ENCODE measurements at places on chromosomes 7 and 10. TPM values are rescaled to one million over a fixed set of nuclear protein-coding genes. Genes with fewer than 3 reads are reported as not detected.

MEST gene
- total RNA-seq: 156 TPM

DNAJC12 gene
- total RNA-seq: 0.72 TPM

WNT16 gene
- total RNA-seq: 0.65 TPM

AGR3 gene
- not detected for total RNA-seq

- H3K27ac ChIP-seq: no peak overlapping the region
- no peak for DNase-seq
- H3K4me3 ChIP-seq: no peak overlapping the region
- H3K4me1 ChIP-seq: no peaks in the 10 kb centered on the region
- no peaks in the 10 kb centered on the region for H3K36me3 ChIP-seq
Observed at GRCh38 chr7:107468824-107469223, 1.0 kb upstream of the GPR22 start.

DNA sequence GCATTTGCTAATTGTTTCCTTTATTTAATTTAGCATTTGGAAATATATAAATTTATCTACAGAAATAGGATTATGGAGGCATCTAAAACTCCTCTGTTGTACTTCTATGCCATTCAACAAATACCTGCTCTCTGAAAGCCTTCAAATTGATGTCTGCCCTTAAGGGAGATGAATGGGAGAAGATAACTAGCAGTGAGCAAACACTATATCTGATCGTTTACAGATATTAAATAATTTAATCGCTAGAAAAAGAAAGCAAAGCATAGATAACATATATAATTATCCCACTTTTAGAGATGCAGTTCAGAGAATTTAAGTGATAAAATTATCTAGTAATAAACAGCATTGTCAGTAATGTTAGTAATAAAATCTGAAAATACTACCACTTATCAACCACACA, 524.9 kb downstream of the NRG3 start:
- peaks cover 24% of the 10 kb centered on the region for H3K4me1 ChIP-seq
- H3K36me3 ChIP-seq: no peaks in the 10 kb centered on the region
- no peaks in the 10 kb centered on the region for H3K27me3 ChIP-seq
- no peak overlapping the region for H3K4me3 ChIP-seq
- DNase-seq: no peak

GRCh38 chr10:71045936-71046335, 157.6 kb upstream of the PCBD1 start:
- H3K36me3 ChIP-seq: no peaks in the 10 kb centered on the region
- no peak for DNase-seq
- H3K4me3 ChIP-seq: no peak overlapping the region
